ENCODE measurements at places on chromosomes 7 and 10. TPM values are rescaled to one million over a fixed set of nuclear protein-coding genes. Genes with fewer than 3 reads are reported as not detected.

DNA sequence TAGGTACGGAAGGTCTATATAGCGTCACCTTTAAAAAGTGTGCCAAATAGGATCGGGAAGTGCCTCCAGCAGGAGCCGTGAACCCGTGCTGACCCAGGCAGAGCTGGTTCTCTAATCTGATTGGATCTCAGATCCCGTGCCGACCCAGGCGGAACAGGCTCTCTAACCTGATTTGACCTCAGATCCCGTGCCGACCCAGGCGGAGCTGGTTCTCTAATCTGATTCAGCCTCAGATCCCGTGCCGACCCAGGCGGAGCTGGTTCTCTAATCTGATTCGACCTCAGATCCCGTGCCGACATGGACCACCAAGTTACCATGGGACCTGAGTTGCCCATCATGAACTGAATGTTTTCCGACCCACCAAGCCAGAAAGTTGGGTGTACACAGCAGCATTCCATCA is 463.9 kb downstream of the PTPRN2 start:
- DNase-seq: no peak

- DNase-seq: no peak
These were observed 362.5 kb upstream of the ZMIZ1 start for GRCh38 chr10:78706256-78706655.

DNA sequence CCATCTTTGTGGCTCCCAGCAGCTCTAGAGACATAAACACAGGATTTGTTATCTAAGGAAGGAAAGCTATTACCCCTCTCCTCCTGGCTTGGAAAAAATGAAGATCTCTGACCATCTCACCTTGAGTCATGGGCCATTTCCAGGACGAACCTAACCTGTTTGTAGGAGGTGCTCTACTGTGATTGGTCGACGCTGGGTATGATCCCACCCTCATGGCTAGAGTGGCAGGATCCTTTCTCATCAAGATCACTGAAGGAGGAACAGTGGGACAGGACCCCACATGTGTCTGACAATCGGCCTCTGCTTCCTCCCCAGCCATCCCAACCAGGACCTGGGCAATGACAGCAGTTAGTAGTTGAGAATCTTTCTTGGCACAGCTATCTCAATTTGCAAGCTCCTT is 144.1 kb downstream of the EMX2 start:
- no peak for DNase-seq

DNA sequence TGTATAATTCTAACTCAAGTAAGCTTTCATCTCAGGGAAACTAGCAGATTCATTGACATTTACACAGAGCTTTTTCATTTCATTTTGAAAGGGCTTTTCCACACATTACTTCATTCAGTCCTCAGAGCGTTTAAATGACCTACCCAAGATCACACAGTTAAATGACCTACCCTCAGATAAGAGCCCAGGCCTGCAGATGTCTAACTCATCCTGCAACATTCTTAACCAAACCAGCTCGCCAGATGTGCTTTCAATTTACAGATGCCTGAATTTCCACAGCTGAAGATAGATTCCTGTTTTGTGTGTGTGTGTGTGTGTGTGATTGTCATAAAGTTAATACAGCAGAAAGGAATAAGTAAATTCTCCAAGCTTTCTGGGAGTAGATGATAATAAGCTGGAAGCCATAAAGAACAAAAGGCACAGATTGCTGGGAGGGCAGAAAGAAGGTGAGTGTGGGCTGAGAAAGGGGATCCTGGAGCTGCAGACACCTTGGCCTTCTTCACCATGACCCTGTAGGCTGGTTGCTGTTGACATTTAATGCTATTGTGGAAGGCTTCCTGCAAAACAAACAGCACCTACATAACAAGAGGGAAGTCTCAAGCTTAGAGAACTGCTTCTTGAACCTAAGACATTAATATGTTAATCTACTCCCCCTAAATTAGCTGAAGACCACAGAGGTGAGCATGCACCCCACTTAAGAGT is 489.7 kb upstream of the CELF2 start:
- no peak for DNase-seq

DNA sequence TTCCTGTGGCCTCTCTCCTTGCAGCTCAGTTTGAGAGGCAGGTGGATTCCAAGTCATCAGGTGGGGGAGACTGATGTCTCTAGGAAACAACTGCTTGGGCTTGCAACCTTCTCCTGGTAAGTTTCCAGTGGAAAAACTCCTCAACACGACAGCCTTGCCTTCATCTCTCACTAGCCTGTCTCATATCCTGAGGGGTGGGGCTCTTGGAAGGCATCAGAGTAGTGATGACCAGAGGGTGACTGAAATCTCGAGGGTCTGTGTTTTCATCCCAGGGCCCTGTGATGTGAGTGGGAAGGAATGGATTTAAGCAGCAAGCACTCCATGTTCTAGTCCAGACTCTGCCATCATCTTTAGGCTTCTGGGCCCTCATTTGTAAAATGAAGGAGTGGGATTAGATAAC is 107.0 kb downstream of the NRP1 start:
- no peak for DNase-seq

- no peak for DNase-seq
These were observed 38.5 kb upstream of the WAC start for GRCh38 chr10:28494420-28494819.

- no peak for DNase-seq
These were observed 722.7 kb upstream of the CELF2 start for GRCh38 chr10:10294881-10295529.

GRCh38 chr7:11754123-11754522 is 77.9 kb downstream of the THSD7A start:
- DNase-seq: no peak

- no peak for DNase-seq
These were observed 35.7 kb downstream of the STEAP1B start for GRCh38 chr7:22464299-22464698.

GRCh38 chr7:15831606-15832005 is 145.1 kb upstream of the MEOX2 start:
- no peak for DNase-seq

DNA sequence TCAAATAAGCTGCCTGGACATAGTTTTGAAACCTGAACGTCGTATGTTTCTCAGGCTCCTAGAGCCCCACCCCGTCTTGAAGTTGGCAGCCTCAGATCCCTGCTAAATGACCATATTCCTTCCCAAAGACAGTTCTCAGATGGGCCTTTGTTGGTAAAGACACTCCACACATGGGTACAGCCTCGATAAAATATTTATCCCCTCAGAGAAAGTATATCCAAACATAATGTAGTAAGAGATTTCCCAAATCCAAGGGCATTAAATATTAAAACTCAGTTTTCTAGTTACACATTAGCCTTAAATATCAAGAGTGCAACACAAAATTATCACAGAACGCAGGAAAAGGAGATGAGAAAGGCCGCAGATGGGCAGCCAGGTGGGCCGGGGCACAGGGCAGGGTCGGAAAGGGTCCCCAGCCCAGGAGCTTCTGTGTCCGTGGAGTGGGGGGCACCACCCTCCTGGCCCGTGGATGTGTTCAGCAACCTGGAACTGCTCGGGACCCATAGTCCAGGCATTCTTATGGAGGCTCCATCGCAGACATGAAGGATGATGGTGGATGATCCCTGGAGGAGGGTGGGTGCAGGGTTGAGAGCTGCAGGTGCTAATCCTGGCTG is 1.5 kb upstream of the CFAP46 start:
- DNase-seq: no peak

- no peak for DNase-seq
These were observed 58.5 kb downstream of the BEND7 start for GRCh38 chr10:13470270-13470669.

- no peak for DNase-seq
These were observed 46.7 kb upstream of the RBM33 start for GRCh38 chr7:155597753-155598140.

- no peak for DNase-seq
These were observed 16.4 kb upstream of the LARP4B start for GRCh38 chr10:947881-948280.

- no peak for DNase-seq
These were observed 37.5 kb downstream of the CNNM1 start for GRCh38 chr10:99366666-99367065.

GRCh38 chr10:9024210-9024609 is 969.7 kb downstream of the GATA3 start:
- no peak for DNase-seq

DNA sequence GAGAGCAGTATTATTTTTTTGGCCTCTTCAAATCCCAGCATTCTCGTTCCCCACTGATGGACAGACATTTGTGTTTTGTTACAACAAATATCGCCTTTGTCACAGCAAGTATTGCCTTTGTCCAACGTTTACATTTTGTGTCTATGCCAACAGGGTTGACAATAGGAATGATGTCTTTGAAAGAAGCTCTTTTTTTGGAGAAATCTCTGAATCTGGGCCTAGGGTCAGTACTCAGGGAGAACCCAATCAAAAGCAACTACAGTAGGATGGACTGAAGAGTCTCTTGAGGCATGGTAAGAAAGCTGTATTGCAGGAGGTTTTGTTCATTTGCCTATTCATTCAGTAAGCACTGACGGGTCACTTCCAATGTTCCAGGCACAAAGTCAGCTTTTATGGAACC is 57.7 kb upstream of the KLF14 start:
- no peak for DNase-seq

DNA sequence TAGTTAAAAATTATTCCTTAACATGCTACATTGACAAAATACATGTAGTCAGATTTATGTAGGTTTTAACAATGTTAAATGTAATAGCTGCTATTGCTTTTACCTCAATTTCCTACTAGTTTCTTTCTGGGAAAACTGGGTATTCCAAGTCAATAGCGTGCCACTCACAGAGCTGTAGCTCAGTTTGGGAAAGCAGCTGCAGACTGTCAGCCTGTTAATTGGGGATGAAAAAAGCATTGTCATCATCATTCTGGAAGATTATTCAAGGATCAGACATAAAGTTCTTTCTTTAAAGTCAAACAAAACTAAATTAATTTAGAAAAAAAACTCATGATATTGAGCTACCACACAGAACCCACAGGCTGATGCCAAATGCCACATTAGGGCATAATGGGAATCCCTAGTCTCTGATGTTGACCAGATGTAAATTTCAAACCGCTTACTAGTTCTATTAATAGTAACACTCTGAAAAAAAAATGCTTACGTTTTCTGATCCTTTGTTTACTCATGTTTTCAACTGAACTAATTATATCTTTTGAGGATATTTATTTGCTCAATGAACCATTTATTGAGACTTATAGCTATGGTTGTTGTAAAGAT is 19.6 kb upstream of the AGMO start:
- no peak for DNase-seq

GRCh38 chr10:33802566-33802965 is 468.1 kb upstream of the NRP1 start:
- no peak for DNase-seq

- DNase-seq: no peak
These were observed 3.7 kb downstream of the GALNT17 start for GRCh38 chr7:71135663-71136062.

The NPY4R gene
- not detected for total RNA-seq

The IL6 gene
- total RNA-seq: 0.39 TPM

The MEIG1 gene
- not detected for total RNA-seq

The KIF5B gene
- total RNA-seq: 83.2 TPM

The C10orf67 gene
- total RNA-seq: not detected

The NUDT13 gene
- 1.3 TPM for total RNA-seq

The PKD1L1 gene
- 1.6 TPM for total RNA-seq

The PDE1C gene
- 0.13 TPM for total RNA-seq

The SPDYE9 gene
- total RNA-seq: not detected

The C7orf33 gene
- total RNA-seq: not detected

The PTPRZ1 gene
- not detected for total RNA-seq

Data from dermis microvascular lymphatic vessel endothelial cell (primary cell).